Astrocyte (in vitro differentiated cells and primary cell): ENCODE measurements at places on chromosomes 4 and X.

DNA sequence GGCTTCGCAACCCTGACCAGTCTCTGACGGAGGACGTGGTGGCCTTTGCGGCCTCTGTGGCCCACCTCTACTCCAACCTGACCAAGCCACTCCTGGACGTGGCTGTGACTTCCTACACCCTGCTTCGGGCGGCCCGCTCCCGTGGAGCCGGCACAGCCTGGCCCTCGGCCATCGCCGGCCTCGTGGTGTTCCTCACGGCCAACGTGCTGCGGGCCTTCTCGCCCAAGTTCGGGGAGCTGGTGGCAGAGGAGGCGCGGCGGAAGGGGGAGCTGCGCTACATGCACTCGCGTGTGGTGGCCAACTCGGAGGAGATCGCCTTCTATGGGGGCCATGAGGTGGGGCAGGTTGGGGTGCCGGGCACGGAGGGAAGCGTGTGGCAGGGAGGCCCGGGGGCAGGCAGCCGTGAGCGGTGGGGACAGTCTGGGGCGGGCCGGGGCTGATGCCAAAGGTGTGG is 1.2 kb downstream of the ABCD1 start:
- no peak for DNase-seq

DNA sequence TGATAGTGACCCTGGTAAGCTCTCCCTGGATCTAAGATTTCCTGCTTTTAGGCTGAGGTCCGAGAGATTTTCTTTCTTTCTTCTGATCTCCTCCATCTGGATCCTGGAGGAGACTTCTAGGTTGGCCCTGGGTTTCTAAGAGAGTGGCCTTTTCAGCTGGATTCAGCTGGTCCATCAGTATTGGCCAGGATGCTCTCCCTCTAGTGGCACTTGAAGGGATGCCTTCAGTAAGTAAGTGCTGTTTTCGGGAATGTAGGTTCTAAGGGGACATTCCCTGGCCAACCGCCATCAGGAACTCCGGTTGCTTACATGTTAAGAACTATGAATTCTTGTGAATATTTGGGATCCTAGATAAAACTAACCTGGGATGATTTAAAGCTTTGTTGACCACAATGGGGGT is 56.9 kb downstream of the SERTM2 start:
- DNase-seq: no peak

- DNase-seq: no peak
Observed at GRCh38 chr4:8081621-8082516, 76.7 kb downstream of the ABLIM2 start.

GRCh38 chr4:151553874-151554273 is 144.9 kb downstream of the FHIP1A start:
- DNase-seq: no peak

- no peak for DNase-seq
Observed at GRCh38 chr4:171524903-171525302, 288.3 kb upstream of the GALNTL6 start.

GRCh38 chrX:149453906-149454822 is 50.9 kb downstream of the IDS start:
- no peak for DNase-seq

DNA sequence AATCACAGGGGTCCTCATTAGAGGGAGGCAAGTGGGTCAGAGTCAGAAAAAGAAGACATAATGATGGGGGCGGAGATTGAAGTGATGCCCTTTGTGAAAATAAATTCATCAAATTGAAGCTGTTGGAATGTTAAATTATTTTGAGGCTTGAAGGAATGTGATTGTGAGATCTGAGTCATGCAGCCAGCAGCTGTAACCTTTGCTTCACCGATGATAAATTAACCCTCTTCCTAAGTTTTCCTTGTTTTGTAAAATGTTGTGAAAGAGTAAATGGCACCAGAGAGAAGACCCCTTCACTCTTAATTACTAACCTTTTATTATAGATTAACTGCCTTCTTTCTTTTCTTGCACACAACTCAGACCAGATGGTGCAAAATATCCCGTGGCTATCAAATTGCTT is 47.7 kb upstream of the FAM9A start:
- peak; percentile 72 for DNase-seq

DNA sequence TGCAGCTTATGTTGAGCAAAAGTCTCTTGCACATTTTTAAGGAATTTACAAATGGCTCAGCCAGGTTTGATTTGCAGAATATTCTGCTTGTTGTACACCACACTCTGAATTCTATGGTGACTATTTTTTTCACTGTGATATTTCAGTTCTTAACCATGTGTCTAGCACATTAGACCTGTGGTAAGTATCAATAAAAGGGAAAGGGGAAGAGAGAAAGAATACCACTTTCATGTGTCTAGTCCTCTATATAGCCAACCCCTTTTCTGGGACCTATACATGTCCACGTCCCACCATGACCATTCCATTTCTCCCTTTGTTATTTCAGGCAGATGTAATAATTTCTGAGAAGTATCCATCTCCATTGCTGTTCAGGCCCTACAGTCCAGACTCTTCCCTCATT is 121.3 kb upstream of the PNPLA4 start:
- no peak for DNase-seq

- no peak for DNase-seq
Observed at GRCh38 chrX:51917604-51918003, 24.2 kb downstream of the MAGED1 start.

GRCh38 chrX:76850851-76851250 is 423.3 kb downstream of the MAGEE1 start:
- no peak for DNase-seq

- DNase-seq: no peak
Observed at GRCh38 chrX:136256026-136256425, 4.8 kb upstream of the MAP7D3 start.

DNA sequence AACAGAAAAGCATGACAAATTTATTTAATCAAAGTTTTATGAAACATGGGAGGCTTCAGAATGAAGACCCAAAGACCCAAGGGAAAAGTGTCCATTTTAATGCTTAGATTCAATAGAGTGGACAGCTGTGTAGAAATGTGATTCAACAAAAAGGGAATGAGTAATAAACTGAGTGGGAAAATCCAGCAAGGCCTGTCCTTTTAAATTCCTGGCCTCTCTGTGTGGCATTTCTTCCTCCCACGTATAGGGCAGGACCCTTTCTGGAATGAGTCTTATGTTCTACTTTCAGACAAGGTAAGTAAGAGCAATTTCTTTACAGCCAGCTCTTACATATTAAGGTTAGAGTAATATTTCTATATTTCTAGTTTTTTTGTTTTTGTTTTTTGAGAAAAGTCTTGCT is 14.5 kb downstream of the AASDH start:
- peak; percentile 63 for DNase-seq

DNA sequence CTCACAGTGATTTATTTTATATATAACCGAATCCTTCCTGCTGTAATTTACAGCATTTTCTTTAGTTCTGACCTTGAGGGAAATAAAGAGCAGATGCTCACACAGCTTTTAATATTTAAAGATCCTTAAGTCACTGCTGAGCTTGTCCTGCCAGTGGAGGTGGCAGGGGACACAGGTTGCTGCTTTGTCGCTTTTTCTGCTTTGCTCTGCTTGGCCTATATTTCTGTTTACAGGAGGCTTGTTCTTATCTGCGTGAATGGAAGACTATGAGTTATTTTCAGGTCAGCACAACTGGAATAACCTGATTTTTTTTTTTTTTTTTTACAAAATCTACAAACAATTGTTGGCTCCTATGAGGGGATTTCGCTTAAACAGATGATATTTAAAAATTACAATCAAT is 2.3 kb downstream of the TXK start:
- no peak for DNase-seq

- peak; percentile 51 for DNase-seq
Observed at GRCh38 chr4:6641164-6641970, 882 bp downstream of the MRFAP1 start.

GRCh38 chr4:186132577-186133242 is 28.2 kb downstream of the FAM149A start:
- peak; percentile 54 for DNase-seq

GRCh38 chr4:11366859-11367258 is 61.8 kb downstream of the HS3ST1 start:
- DNase-seq: no peak

- peak; percentile 69 for DNase-seq
Observed at GRCh38 chr4:109967798-109968520, 55.3 kb downstream of the EGF start.

GRCh38 chrX:13938829-13939530 is 90.7 kb downstream of the GEMIN8 start:
- DNase-seq: no peak

GRCh38 chr4:110195561-110196205 is 2.7 kb downstream of the ELOVL6 start:
- DNase-seq: no peak

DNA sequence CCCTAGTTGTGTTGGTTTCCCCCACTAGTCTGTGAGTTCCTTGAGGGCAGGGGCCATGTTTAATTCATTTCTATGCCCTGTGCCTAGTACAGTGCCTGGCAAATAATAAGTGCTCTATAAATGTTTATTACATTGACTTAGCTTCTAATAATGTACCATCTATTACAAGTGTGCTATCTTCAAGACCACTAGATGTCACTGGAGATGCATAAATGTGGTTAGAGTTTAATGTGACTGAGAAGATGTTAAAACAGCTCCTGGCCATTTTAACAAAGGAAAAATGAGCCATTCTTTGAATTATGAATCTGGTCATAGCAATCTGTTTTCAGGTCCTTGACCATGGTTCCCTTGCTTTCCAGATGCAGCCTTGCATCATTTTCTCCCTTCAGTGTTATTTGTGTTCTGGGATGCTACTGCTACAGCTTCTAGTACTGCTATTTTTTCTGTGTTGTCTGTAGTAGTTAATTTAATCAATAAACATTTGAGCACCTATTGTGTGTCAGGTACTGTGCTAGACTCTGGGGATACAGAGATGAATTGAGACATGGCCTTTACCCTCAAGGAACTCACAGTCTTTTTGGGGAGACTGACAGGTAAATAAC is 43.2 kb downstream of the SLC9A6 start:
- DNase-seq: peak; percentile 50

GRCh38 chr4:24856586-24856985 is 56.3 kb downstream of the CCDC149 start:
- peak; percentile 97 for DNase-seq

DNA sequence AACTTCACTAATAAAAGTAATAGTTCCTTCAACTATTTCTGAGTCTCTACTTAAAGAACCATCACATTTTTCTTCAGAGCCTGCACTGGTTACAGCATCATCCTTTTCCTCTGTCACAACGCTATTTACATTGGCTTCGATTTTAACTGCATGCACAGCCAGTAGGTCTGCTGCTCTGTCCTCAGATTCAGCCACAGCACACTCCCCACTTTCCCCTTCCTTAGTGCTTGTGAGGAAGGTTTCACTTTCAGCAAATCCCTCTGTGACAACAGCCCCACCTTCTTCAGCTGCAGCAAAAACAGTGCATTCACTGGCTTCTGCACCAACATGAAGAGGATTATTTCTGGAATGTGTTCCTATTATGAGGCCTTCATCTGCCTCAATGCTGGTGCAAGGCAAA is 25.7 kb downstream of the BOD1L1 start:
- DNase-seq: no peak

GRCh38 chr4:175308236-175308635 is 390.1 kb downstream of the ADAM29 start:
- DNase-seq: peak; percentile 39

DNA sequence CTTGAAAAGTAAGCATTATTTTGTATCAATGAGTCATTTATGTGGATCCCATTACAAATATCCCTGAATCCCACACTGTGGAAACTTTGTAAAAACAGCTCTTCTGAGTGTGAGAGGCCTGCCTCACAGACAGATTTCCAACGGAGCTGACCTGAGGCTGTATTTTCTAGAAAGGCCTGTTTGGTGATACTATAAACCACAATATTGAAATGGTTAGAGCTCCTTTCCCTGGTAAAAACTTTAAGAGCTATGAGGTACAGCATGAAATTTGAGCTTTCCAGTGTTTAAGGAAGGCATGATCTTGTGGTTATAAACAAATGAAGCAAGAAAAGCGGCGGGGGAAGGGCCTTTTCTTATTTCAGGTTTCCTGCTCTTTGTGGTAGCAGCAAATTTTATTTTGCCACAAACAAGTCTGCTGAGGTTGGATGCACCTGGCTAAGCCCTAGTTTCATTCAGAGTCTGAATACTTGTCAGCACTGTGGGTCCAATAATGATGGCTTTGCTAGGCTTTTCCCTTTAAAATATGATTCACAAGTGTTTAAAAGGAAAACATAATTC is 86.8 kb upstream of the ETNPPL start:
- DNase-seq: peak; percentile 87

- DNase-seq: no peak
Observed at GRCh38 chrX:22202251-22202650, 70.5 kb upstream of the CBLL2 start.

DNA sequence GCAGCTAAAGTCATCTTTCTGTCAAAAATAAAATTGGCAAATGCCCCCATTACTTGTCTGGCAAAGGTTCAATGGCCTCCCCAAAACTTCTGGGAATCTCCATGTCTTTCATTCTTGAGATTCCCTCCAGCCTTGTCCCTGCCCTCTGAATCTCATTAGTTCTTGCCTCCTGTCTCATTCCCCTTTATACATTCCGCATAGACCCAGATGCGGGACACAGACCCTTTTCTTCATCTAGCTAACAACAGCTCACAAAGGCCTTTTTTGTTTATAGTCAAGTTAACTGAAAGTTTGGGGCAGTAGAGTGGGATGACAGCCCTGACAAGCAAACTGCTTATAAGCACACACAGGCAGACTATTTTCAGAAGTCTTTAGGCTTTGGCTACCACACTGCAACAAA is 306.1 kb upstream of the FAM241A start:
- DNase-seq: no peak

DNA sequence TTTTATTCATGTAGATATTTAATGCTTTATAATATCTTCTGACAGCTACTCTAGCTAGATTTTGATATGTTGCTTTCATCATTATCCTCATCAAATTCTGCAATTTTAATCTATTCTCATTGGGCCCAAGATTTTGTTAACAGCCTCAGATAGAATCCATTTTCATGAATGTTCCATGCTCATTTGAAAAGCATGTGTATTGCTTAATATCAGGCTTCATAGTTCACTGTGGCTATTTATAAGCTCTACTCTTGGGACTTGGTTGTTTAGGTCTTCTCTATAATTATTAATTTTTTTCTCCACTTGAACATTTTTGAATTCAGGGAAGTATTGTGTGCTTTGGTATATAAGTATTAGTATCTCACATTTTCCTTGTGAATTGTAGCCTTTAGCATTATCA is 41.8 kb downstream of the RAB40A start:
- DNase-seq: no peak

DNA sequence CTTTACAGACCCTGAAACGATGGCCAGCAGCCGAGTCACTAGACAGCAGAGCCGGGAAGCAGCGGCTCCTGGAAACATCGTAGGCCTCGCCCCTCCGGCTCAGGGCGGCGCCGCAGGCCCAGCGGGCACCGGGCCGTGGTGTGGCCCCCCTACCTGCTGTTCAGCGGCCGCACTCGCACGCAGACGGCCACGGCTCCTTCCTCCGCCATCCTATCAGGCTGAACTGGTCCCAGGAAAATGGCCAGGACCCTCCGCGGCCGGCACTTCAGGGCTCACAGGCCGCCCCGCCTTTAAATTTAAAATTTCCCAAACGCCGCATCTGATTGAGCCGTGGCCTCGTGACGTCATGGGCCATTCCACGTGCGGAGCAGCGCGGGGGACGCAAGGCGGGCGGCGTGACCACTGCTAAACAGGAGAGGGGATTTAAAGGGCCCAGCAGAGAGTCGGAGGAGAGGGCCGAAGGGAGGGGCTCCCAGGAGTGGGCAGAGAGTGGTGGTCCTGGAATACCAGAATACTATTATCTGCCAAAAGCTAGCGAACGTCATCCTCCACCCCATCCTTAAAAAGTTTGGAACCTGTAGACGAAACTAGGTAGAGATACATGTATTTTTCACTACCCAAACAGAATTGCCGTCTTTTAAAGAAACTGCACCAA is at the start of gene CENPE:
Gene CENPE (minus strand): TSS at position 233 of the 655 bp plus-strand sequence. CDS start 24 bp downstream, at position 209.
- DNase-seq: peak; percentile 78

GRCh38 chr4:108188770-108189169 is 20.0 kb upstream of the LEF1 start:
- no peak for DNase-seq

- DNase-seq: no peak
Observed at GRCh38 chr4:175813204-175813603, 1.1 kb upstream of the GPM6A start.
